ENCODE measurements at places on chromosomes 3 and 15.

GRCh38 chr15:74608786-74609185 is 6.8 kb upstream of the CLK3 start:
- no peak for DNase-seq

- no peak for DNase-seq
These were observed 124.3 kb upstream of the ATP11B start for GRCh38 chr3:182668974-182669373.

DNA sequence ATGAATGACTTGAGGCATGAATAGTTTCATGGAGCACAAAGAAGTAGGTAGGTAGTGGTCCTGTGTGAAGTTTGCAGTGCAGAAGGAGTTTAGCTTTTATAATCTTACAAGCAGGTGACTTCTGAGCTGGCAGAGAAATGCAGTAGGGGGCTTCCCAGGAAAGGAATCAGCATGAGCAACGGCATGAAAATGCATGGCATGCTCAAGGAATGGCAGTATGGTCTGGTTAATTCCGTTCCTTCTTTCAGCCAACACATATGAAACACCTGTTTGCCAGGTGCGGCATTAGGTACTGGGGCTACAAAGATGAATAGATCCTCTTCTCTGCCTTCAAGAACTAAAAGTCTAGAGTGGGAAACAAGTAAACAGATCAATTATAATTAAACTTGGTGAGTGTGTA is 138.0 kb upstream of the BHLHE40 start:
- DNase-seq: no peak

DNA sequence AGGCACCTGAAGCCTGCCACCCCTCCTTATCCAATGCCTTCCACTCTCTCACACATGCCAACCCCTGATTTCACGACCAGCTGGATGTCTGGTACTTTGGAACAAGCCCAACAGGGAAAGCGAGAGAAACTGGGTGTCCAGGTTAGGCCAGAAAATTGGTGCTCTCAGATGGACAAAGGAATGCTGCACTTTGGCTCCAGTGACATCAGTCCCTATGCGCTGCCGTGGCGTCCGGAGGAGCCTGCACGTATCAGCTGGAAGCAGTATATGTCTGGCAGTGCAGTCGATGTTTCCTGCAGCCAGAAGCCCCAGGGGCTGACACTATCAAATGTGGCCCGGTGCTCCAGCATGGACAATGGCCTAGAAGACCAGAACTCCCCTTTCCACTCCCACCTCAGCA is 45.2 kb downstream of the CDAN1 start:
- DNase-seq: no peak

DNA sequence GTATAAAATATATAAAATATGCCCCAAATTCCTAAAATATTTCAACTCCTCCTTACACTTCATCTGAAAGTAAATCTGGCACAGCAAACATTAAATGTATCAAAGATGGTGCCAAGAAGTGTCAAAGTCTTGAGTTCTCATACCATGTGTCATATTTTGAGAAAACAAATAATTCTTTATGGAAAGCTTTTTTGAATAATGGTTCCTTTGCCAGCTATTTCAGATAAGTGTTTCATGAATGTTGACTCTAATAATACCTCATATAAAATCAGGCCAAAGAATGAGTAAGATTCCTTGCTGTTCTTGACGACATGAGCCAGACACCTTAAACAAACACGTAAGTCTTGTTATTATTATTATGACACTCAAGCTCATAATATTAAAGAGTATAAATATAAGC is 30.3 kb upstream of the ZNF385D start:
- no peak for DNase-seq

DNA sequence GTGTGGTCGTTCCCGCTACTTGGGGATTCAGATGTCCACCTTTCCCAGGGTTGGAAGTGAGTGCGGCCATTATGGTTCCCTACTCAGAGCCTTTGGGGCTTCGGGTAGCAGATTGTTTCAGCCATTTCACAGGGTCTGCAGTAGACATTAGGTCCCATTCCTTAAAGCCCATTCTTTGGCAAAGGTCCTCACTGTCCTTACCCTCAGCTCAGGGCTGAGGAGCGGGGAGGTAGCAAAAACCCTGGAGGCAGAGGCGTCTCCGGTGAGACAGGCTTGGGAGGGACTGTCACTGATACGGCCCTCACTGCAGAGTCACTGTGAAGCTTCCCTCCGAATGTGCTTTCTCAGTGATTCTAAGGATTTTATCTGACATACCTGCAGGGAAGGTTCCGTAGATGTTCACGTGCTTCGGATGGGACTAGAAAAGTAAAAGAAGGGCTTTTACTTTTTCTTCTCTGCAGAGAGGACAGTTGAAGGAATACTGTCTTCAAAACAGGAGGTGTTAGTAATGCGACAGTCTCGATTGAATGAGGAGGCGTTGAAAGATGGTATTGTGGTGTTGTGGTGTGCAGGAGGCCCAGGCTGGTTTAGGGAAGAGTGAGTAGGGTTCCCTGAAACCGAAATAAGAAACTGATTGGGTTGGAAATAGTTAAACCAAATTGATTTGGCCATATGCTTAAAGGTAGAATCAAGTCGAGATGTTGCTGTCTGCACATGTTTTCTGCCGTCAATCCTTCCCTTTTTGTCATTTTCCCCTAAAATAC is 630 bp downstream of the ATP6V1A start:
- no peak for DNase-seq

DNA sequence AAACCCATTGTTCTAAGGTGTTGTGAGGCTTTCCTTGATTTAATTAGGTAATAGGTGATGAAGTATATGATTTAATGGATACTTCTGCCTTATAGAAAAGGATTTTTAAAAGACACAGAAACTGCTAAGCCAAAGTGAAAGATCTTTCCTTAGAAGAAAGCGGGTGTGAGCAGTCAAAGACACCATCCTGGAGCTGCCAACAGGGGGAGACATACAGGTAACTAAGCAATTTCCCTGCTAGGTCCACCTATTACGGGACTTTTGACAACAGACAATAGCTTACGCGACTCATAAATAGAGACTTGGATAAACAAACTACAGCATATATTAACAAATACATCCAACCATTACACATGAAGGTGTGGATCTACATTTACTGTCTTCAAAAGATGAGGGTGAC is 669.5 kb downstream of the SQOR start:
- no peak for DNase-seq

DNA sequence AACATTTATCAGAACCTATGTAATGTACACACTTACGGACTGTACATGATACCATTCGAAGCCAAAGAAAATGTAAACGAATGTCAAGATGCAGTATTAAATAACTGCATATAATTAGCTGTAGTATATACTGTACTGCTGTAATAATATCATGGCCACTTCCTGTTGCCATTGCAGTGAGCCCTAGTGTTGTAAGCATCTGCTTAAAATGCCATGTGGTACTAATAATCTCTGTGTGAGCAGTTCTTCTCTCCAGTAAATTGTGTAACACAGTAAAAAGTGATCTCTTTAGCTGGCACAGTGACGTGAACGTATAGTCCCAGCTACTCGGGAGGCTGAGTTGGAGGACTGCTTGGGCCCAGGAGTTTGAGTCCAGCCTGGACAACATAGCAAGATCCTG is 8.6 kb downstream of the SPG11 start:
- no peak for DNase-seq

All from right hindlimb (tissue), 1 donor.